ENCODE measurements at places on chromosomes 3 and 15.
A peak's percentile ranks its signal among the peaks of the same experiment; 100 is the strongest.

GRCh38 chr3:32869513-32870047 is 51.8 kb downstream of the TRIM71 start:
- DNase-seq, result no peak

DNA sequence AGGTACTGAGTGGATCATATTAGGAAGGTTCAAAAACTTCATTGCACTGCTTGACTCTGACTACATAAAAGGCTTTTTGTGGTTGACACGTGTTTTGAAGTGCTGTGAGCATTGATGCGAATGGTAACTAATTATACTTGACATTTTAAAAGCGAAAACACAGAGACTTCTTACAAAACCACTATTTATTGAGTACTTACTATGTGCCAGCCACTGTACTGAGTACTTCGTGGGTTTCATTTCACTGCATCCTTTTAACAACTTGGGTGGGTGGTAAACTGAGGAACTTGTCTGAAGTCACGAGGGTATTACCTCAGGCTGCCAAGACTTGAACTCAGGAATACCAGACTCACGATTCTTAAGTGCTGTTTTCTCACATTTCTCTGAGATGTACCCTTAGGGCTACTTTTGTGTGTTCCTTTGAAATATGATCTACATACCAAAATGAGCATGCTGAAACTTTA is 45.3 kb upstream of the PPP4R2 start:
- peak; percentile 2 for DNase-seq

DNA sequence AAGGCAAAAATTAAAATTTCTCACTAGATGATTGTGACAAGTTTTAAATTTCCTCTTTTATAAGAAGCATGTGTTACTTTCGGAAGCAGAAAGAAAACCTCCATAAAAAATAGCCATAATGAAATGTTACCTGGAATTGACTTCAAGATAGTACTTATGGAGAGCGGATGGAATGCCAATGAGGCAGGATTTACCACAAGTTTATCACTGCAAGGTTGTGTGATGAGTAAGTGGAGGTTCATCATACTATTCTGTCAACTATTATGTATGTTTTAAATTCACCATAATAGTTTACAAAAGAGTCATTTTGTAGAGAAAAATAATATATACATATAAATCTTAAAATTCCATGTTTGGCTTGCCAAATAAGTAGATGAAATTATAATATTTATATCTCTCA is 230.3 kb downstream of the SCAPER start:
- no peak for DNase-seq

DNA sequence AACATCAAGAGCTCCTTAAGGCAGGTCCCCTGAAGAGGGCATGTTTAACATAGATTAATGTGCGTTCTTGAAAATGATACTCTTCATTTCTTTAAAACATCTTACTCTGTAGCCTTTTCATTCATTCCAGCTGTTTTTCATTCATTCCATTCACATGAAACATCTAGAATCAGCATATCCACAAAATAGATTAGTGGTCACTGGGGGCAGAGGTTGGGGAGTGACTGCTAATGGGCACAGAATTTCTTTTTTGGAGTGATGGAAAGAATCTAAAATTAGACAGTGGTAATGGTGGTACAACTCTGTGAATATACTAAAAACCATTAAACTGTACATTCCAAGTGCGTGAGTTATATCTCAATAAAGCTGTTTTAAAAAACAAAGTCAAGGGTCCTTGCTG is 15.4 kb upstream of the CXCR6 start:
- DNase-seq, result no peak

DNA sequence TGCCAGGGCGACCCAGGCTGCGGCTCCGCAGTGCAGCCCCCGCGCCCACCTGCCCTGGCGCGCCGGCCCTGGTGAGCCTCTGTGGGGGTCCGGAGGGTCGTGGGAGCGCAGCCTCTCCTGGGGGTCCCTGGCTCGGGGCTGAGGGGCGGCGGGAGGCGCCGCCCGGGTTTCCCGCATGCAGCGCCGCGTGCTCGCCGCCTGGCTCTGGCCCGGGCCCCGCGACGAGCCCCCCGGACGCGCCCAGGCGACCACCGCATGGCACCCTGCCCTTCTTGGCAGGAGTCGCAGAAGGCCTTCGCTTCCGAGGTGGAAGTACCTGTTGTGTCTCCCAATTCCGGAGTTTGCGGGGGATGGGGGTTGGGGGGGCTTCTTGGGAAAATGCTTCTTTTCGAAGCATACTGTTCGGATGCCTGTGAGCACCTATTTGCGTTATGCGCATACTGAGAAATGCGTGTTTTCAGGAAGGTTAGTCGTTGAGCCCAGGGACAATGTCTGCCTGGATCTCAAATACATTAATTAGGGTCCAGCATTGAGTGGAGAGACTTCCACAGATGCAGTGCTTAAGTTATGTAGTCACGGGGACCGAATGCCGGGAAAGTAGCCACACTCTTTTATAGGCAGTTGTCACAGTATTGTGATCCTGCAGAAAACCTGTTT is 1.3 kb downstream of the GABRA5 start:
- DNase-seq, result no peak

GRCh38 chr15:90956274-90957030 is 1.8 kb downstream of the RCCD1 start:
- peak; percentile 69 for DNase-seq

- DNase-seq, result no peak
These were observed 954 bp upstream of the DGKG start for GRCh38 chr3:186362988-186363387.

DNA sequence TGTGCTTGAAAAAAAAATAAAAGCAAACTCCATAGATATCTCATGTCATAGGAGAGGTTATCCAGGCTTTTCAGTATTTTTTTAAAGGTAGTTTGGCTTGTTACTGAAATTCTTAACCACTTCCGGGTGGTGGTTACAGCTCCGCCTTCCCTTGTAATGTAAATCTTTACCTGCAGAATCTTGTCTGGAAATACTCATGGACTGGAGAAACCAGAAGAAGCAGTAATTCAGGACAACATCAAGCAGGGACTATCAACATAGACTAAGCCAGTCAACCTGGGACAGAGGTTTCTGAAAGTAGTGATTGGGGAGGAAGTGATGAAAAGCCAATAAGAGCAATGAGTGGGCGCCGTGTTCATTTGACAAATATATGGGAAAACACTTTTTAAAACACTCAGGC is 78.9 kb upstream of the SKOR1 start:
- no peak for DNase-seq

- no peak for DNase-seq
These were observed 50.9 kb downstream of the HCN4 start for GRCh38 chr15:73317651-73318462.

- DNase-seq, result no peak
These were observed 200.0 kb upstream of the UBE2E2 start for GRCh38 chr3:23002836-23003732.

- no peak for DNase-seq
These were observed 845.5 kb downstream of the ROBO2 start for GRCh38 chr3:77885381-77885780.

- DNase-seq, result no peak
These were observed 112.7 kb upstream of the SLC4A7 start for GRCh38 chr3:27596921-27597320.

- peak; percentile 24 for DNase-seq
These were observed 34.1 kb downstream of the ZNF710 start for GRCh38 chr15:90035095-90035839.

DNA sequence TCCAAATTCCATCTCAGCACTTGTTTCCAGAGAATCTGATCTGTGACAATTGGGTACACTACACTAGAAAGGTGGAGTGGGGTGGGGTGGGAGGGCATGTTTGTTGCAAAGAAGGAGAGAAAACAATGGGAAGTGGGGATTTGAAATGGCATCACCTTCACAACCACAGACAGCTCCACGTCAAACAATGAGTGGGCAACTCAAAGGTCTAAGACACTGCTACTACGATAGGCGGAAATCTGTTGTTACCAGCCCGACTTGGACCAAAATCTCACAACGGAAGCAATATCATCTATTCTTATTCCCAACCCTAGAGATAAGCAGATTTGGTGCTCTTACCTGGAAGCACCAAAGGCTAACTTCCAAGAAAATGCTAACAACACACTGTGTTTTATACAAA is 3.3 kb downstream of the CYP19A1 start:
- no peak for DNase-seq

GRCh38 chr15:34436956-34437442 is 609 bp downstream of the GOLGA8A start:
- DNase-seq, result peak; percentile 48

- no peak for DNase-seq
These were observed 540.3 kb downstream of the PYDC2 start for GRCh38 chr3:192001218-192001617.

DNA sequence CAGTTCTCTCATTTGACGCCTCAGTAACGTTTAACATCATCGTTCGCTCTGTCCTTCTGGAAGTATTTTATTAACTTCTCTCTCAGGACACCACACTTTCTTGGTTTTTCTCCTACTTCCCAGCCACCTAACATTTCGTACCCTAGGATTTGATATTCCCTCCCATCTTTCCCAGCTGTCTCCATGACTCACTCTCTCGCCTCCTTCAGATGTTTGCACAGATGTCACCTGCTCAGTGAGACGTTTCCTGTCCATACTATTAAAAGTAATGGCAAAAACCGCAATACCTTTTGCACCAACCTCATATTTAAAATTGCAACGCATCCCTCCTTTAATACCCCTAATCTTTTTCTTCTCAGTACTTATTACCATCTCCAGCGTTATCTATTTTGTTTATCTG is 62.1 kb upstream of the SPRED1 start:
- DNase-seq, result no peak

- peak; percentile 2 for DNase-seq
These were observed 21.4 kb downstream of the ACKR2 start for GRCh38 chr3:42830437-42831320.

GRCh38 chr3:103181160-103181559 is 746.3 kb downstream of the ZPLD1 start:
- no peak for DNase-seq

- DNase-seq, result no peak
These were observed 119.2 kb upstream of the THBS1 start for GRCh38 chr15:39461536-39462130.

All from CD4-positive, alpha-beta T cell treated with Interleukin-12 subunit alpha and Interleukin-12 subunit beta, for 1 hour (primary cell).